ENCODE measurements at places on chromosomes 11 and 22. TPM values are rescaled to one million over a fixed set of nuclear protein-coding genes. Genes with fewer than 3 reads are reported as not detected.

EPS8L2 gene
- 3.1 TPM for total RNA-seq

FOLR3 gene
- total RNA-seq = not detected

CCDC179 gene
- not detected for total RNA-seq

TRIM51 gene
- total RNA-seq = not detected

NDUFV1 gene
- total RNA-seq = 175 TPM

NXPE4 gene
- total RNA-seq = not detected

OR2AT4 gene
- not detected for total RNA-seq

CABP4 gene
- 1.0 TPM for total RNA-seq
